Lung microvascular endothelial cell (primary cell): ENCODE measurements at places on chromosomes 2 and 18.
A peak's percentile ranks its signal among the peaks of the same experiment; 100 is the strongest.

GRCh38 chr2:241768850-241769249, 7.8 kb upstream of the GAL3ST2 start:
- no peak for DNase-seq

- DNase-seq = no peak
These were observed 45.3 kb downstream of the ZC3H15 start for GRCh38 chr2:186531257-186531775.

DNA sequence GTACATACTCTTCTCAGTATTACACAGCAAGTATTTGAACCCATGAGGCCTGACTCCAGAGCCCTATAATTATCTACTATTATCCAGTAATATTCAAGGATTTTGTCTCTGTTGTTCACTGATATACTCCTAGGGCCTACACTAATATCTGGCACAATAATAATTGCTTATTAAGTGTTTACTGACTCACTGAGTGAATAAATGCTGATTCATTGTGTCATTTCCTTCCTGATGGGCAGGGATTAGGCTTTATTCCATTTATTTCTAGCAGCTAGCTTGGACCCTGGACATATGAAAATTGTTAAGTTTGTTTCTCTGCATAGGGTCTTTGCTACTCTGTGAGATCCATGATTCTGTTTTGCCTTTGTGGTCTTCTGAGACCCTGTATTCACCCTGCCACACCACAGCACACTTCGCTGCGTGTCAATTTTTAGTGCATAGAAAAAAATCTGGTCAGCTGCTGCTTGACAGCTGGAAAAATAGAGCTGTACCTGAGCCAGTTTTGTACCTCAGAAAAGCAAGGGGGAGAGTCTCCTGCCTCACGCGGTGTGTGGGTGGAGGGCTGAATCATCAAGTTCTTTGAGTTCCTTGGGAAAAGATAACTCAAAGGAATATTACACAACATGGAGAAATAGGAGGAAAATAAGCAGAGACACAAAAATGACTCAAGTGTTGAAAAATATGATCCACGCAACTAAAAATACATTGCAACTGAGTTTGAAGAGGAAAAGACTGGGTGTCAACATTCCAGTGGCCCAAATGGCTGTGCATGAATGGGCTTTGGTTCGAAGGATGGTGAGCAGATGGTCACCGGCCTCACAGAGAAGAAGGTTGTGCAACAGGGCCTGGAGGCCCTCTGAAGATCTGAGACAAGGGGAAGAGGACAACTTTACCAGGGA, 18.9 kb upstream of the DPP4 start:
- DNase-seq = peak; percentile 83

GRCh38 chr18:79568543-79569205, 110.9 kb upstream of the CTDP1 start:
- DNase-seq = no peak

- no peak for DNase-seq
These were observed 96.5 kb downstream of the SEPTIN10 start for GRCh38 chr2:109517118-109517889.

- DNase-seq = peak; percentile 72
These were observed 36.8 kb upstream of the ATP8B1 start for GRCh38 chr18:57839942-57840381.

DNA sequence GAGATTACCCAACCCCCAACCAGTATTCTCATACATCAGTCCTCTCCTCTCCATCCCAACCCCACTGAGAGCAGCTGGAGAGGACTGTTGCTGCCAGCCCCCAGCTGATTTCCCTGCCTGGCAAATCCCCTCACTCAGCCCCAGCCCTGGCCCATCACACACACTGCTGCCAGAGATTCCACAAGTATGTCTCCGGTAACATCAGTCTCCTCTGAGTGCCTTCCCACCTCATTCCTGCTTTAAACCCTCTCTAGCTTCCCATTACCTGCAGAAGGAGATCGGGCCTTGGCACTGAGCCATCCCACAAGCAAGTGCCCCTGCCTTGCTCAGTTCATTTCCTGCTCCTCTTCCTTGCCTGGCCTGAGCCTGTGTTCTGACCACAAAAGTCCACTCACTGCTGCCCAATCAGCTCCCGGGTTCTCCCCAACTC, 50.6 kb upstream of the ZFP36L2 start:
- no peak for DNase-seq

- no peak for DNase-seq
These were observed 328.5 kb downstream of the FIGN start for GRCh38 chr2:163407296-163407695.

GRCh38 chr2:29195796-29196195, 80.6 kb downstream of the CLIP4 start:
- no peak for DNase-seq

DNA sequence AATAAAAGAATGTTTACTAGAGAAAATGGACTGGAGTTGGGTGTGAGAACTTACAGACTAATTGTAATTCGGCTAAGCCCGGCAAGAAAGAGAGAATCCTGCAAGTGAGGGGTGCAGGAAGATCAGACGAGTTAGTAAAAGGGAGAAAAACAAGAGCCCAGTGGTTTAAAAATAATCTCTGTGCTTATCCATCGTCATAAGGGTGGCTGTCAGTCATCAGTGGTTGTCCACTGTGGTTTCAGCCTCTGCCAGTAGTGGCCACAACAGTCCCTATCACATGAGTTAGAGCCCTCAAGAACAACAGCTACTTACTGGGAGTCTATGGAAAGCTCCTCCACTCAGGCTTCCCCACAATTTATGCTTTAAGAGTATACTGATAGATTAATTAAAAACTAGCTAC, 239.8 kb downstream of the SETBP1 start:
- no peak for DNase-seq

GRCh38 chr2:63667132-63667700, 78.5 kb downstream of the MDH1 start:
- DNase-seq = no peak

GRCh38 chr18:26051843-26052242, 38.6 kb downstream of the SS18 start:
- peak; percentile 17 for DNase-seq

GRCh38 chr2:20579866-20580265, 71.0 kb downstream of the HS1BP3 start:
- no peak for DNase-seq

GRCh38 chr2:150859877-150860276, 372.4 kb upstream of the RND3 start:
- no peak for DNase-seq

DNA sequence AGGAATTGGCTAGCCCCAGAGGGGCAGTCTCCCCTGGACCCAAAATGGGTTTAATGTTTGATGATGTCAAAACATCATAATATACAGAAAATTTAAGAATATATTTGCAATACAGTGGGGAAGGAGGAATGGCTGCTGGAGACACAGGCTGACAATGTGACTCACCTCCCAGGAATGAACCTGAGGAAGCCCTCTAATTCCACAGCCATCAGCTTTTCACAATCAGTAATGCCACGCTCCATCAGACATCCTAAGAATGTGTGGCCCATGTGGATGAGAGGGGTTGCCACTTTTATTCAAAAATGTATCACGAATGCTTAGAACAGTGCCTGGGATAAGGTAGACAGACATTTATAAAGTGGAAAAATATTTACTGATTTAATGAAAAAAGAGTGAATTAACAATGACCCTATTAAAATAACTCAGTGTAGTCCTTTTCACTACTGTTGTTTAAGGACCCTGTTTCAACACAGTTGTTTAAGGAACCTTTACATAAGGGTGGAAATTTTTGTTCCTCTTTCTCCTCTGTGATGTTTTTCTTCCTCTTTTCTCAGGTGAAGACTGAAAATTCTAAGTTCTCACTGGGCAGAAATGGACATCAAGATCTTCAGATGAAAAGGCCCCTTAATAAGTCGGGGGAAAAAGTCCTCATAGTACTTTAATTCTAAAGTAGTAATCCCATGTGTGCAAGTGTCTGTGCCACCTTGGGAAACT, 17.5 kb upstream of the TMEM163 start:
- peak; percentile 83 for DNase-seq

GRCh38 chr2:133266041-133266925, 302.0 kb downstream of the NCKAP5 start:
- DNase-seq = peak; percentile 8

- DNase-seq = no peak
These were observed 20.5 kb downstream of the USP40 start for GRCh38 chr2:233546101-233546500.
